ENCODE measurements at places on chromosomes 2 and 18.

DNA sequence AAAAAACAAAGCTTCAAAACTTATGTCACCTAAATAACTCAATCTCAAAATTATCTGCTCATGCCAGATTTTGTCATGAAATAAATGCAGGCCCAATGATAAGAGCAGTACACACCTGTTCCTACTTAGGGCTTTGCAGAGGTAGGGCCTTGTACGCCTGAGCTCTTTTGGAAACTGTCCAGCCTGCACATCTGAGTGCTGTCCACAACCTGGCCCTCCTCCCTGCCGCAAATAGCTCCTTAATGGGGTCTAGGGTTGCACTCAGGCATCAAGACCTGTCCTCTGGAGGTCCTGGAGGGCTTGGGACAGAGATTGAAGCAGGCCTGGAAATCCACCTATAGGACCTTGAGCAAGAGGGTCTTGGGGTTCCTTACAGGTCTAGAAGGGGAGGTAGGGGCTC, 115.4 kb upstream of the CCDC195 start:
- no peak for DNase-seq

- no peak for DNase-seq
Measured at GRCh38 chr2:116874021-116874420, 940.5 kb upstream of the DDX18 start.

GRCh38 chr2:189534854-189535832, 45.4 kb downstream of the SLC40A1 start:
- DNase-seq, result peak; percentile 85

DNA sequence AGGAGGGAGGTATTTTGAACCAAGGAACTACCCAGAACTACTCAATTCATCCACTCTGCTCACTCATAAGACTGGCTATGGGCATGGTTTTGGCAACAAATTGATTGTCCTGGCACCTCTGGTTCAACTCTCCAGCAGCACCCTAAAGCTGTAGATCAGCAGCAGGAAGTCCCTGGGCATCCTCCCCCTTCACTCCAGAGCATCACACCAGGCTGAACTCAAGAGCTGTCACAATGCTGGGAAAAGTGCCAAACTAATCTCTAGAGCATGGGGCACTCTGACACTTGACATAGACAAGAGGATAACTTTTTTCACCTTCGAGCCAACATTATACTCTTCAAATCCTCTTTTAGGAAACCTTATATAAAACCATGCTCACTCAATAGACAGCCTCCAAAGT, 154.1 kb upstream of the RBBP8 start:
- DNase-seq, result no peak

DNA sequence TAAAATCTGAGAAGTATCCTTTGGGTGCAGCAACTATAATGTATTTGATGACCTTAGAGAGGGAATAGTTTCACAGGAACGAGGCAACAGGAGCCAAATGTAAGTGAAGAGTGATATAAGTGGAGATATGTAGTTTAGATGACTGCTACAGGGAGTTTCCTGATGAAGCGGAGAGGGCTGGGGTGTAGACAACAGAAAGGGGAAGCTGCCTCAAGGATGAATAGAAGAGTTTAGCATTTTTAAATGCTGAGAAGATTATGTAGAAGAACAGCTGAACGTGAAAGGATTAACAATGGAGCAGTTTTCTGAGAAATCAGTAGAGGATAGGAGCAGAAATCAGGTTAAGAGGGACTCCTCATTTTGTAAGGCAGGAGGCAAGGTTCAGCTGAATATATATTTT, 133.3 kb downstream of the LCLAT1 start:
- no peak for DNase-seq
